ENCODE measurements at places on chromosomes 2 and 18.

GRCh38 chr2:96402591-96402990 is 67.0 kb downstream of the NCAPH start:
- DNase-seq: no peak

DNA sequence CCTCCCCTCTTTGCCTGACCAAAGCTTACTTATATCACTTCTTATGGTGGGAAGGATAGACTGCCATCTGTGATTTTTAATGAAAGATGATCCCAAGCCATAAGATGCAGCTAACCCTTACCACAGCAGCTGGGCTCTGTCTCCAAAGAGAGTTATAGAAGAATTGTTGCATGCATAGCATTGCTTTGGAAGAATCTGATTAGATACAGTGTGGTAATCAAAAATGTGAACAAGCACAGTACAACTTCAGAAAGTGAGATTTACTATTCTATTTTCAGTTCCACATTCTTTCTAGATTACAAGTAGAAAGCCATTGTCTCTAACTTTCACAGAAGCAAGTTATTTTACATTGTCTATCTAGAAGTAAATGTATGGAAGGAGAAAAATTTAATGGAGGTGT is 129.0 kb upstream of the ACVR2A start:
- no peak for DNase-seq

DNA sequence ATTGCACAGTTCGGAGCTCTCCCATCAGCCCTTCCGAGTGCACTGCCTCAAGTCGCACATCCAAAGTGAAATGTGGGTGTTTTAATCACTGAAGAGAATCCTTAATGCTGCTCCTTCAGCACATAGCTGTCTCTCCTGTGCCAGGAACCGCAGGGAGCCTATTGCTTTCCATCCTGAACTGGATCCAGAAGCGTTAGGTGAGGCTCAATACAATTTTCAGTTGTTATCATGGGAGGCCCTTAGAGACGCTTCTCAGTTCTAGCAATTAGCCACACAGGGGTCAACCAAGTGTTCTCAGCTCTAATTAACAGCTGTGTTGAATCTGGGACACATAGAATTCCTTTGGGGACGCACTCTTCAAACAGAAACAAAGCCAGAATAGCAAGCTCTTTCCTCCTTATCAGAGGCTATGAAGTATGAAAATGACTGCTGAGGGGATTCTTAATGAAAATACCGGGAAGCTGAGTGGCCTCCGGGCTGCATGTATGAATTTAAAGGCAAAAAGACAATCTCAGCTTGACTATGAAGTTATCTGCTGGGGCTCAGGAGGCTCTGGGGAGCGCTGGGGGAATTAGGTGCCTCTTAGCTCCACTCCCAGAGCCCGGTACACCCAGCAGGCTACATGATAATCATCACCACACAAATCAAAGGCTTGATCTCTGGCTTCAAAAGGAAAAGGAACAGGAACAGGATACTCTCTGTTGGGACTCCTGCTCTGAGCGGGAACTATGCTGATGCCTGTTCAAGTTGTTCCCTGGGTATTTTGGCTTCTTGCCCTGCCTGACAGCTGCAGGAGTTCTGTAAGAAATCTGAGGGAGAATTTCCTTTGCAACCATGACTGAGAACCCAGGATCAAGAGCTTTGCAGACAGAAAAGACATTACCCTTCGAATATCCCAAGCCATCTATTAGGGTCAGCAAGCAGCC is 55.4 kb upstream of the NCOA1 start:
- DNase-seq: peak; percentile 7

DNA sequence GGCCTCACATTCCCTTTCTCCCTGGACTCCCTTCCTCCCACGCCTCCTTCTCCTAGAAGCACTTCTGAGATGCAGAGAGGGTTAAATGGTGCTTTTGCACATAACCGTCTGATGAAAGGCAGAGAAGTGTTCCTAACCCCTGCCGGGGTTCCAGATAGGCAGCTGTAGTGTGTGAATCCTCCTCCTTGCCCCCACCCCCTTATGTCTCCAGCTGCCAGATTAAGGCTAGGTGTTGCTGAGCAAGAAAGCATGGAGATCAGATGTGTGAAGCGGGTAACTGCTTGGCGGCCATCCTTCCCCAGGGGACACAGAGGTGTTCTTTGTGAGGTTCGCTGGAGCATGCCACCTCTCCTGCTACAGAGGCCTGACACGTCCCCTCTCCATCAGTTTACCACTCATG is 88.3 kb downstream of the NRP2 start:
- no peak for DNase-seq

DNA sequence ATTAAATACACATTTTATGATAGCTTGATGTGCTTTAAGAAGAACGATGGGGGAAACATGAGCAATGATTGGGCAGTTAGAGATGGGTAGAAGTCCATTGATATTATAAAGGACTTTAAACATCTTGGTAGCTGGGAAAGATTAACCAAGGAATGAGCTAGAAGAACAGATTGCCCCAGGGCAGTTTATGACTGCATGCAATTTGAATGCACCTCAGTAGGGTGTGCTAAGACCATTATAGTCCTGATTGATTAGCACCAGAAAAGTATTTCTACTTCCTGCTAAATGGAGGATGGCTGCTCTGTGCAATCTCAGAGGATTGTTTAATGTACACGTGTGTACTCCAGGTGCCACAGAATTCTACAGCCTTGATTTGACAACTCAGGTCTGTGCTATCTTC is 641.9 kb downstream of the CNTNAP5 start:
- DNase-seq: no peak

- no peak for DNase-seq
These were observed 67.2 kb downstream of the MCFD2 start for GRCh38 chr2:46848447-46848846.

GRCh38 chr2:152475982-152476381 is 141.0 kb downstream of the FMNL2 start:
- DNase-seq: no peak

DNA sequence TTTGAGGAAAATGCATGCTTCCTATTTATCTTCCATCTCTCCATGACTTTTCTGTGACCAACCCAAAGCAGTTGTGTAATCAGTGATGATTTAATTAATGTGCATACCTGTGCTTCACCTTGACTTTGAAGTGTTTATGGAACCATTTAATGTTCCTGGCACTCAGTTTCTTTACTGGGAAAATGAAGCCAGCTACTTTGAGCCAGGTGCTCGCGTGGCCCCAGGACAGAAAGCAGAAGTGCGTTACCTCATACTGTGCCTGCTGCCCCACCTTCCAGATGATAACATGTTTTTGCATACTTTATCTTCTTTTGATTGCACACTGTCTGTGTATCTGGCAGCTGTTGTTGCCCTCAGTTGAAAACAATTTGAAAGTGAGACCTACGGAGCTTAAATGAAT is 61.3 kb downstream of the PMAIP1 start:
- no peak for DNase-seq

- no peak for DNase-seq
These were observed 46.8 kb upstream of the GAREM2 start for GRCh38 chr2:26126074-26126473.

DNA sequence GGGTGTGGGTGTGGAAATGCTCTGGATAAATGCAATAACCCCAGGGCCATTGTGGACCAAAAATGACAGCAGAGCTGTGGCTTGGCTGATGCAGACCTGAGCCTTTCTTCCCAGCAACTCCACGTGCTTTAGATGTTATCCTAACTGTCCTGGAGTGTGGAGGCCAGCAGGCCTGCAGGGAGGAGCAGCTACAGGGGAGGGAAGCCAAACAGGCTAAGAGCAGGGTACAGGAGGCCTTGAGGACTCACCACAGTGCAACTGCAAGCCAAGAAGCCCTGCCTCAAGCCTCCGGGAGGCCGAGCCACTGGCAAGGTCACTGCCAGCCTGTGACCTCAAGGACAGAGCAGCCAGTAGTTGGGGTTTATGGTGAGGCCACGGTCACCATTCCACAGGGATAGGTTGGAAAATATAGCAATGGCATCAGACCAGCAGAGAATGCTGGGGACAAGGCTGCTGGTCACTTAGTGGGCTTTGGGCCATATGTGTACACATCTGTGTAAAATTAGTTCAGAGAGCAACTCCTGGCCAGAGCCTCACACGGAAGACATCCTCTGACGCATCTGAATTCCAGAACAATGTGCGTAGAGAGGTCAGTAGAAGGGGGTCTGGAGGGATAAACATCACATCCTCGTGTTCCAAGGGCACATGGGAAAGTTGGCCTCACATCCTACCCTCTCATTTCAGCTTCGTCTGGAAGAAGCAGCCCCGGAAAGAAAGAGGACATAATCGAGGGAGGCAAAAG is 76.2 kb upstream of the UPP2 start:
- DNase-seq: no peak

- DNase-seq: peak; percentile 27
These were observed 1.1 kb downstream of the BIN1 start for GRCh38 chr2:127105656-127106456.

GRCh38 chr2:207284556-207285472 is 119.1 kb upstream of the KLF7 start:
- no peak for DNase-seq

DNA sequence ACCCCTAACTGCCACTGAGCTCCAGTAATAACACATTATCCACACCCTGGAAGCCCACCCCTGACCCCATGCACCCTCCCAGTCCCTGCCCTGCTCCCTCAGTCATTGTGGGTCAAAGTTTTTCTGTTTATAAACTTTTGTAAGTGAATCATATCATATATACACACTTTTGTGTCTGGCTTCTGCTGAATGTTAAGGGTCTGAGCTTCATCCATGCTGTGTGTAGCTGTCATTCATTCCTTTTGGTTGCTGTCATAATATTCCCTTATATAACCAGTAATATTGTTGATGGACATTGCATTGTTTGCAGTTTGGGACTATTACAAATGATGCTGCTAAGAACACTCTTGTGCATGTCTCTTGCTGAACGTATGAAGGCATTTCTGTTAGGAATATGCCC is 14.5 kb downstream of the CNNM4 start:
- no peak for DNase-seq

- DNase-seq: no peak
These were observed 3.6 kb downstream of the SPATA3 start for GRCh38 chr2:230999477-230999876.

- DNase-seq: no peak
These were observed 361.8 kb upstream of the UBE2E3 start for GRCh38 chr2:180618570-180618969.

DNA sequence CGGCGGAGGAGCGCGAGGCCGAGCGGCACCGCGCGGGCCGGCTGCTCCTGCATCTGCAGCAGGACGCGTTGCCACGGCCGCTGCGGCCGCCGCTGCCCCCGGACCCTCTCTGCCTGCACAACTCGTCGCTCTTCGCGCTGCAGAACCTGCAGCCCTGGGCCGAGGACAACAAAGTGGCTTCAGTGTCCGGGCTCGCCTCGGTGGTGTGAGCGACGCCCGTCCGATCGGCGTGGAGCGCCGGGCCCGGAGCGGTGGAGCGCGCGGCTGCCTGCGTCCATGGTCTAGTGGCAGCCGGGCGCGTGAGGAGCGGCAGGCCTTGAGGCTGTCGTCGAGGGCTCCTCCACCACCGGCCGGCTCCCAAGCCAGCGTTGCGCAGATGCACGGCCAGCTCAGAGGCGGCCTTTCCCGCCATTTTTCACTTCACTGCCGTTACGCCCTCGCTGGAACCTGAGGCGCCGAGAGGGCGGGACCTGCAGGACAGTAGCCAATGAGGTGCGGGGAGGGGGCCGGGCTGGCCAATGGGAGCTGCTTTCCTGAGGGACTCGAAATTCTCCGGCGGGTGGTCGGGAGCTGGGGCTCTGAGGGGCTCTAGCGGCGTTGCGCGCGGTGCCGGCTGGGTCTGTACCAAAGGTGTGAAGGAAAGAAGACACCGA is 1.9 kb downstream of the TLX2 start:
- no peak for DNase-seq

DNA sequence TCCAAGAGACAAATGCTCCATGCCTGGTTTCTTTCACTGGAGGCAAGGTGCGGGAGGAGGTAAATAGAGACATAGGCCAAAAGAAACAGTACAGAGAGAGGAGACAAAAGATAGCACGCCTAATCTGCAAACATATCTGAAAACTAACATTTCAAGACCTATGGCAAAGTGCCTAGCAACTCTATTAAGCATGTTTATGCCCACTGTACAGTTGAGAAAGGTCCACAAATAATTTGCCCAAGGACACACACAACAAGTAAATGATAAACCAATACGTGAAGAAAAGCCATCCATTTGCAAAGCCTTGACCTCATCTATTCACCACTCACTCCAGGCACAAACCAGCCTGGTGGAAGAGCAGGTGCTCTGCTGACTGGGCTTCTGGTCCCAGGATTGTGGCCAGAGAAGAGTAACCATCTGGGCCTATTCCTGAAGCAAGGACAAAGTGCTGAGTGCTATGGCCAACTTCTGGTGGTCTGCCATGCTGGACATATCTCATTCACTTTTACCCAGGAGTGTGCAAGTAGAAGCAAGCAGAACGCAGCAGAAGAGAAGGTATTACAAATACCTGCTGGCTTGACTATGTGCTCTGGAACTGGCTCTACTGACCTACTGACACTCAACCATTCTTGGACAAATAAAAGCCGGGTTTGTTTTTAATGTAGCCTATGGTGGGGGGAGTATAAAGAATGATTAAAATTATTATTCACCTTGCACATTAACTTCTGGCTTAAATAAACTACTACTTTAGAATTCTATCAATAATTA is 25.3 kb downstream of the TMEM131 start:
- DNase-seq: no peak

DNA sequence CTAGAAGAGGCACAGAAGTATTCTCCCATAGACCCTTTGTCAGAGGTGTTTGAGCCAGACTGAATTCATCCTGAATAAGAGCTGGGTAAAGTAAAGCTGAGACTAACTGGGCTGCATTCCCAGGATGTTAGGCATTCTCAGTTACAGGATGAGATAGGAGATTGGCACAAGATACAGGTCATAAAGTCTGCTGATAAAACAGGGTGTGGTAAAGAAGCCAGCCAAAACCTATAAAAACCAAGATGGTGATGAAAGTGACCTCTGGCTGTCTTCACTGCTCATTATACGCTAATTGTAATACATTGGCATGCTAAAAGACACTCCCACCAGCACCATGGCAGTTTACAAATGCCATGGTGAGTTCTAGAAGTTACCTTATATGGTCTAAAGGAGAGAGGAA is 364.9 kb upstream of the TMEFF2 start:
- no peak for DNase-seq

DNA sequence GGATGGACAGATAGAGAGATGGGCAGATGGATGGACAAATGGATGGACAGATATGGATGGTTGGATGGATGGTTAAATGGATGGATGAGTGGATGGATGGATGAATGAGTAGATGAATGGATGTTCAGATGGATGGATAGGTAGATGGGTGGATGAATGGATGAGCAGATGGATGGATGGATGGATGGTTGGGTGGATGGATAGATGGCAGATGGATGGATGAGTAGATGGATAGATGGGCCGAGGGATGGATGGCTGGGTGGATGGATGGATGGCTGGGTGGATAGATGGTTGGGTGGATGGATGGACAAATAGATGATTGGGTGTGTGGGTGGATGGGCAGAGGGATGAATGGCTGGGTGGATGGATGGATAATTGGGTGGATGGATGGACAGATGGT is 98.9 kb upstream of the OTOS start:
- no peak for DNase-seq

- no peak for DNase-seq
These were observed 2.0 kb downstream of the RDH14 start for GRCh38 chr2:18558458-18558857.

- no peak for DNase-seq
These were observed 41.2 kb downstream of the SLC9A4 start for GRCh38 chr2:102514061-102514785.

GRCh38 chr18:37176621-37176934 is 347.7 kb downstream of the KIAA1328 start:
- no peak for DNase-seq

GRCh38 chr18:50285071-50285470 is 2.4 kb downstream of the CXXC1 start:
- DNase-seq: no peak

- no peak for DNase-seq
These were observed 481 bp downstream of the DCDC2C start for GRCh38 chr2:3703757-3704355.

Data from NCI-H1092 (cell line).